Ovary (tissue), 10 donors: ENCODE measurements at places on chromosomes 7 and 10.

GRCh38 chr7:21367081-21367480 is 60.8 kb upstream of the SP4 start:
- H3K27me3 ChIP-seq, result no peaks in the 10 kb centered on the region
- no peaks in the 10 kb centered on the region for H3K36me3 ChIP-seq
- DNase-seq, result no peak
- H3K4me3 ChIP-seq, result no peak overlapping the region

GRCh38 chr7:105992905-105993304 is 29.8 kb downstream of the CDHR3 start:
- H3K36me3 ChIP-seq, result no peaks in the 10 kb centered on the region
- no peak overlapping the region for H3K27ac ChIP-seq
- H3K4me1 ChIP-seq, result peaks cover 3% of the 10 kb centered on the region
- H3K27me3 ChIP-seq, result no peaks in the 10 kb centered on the region

DNA sequence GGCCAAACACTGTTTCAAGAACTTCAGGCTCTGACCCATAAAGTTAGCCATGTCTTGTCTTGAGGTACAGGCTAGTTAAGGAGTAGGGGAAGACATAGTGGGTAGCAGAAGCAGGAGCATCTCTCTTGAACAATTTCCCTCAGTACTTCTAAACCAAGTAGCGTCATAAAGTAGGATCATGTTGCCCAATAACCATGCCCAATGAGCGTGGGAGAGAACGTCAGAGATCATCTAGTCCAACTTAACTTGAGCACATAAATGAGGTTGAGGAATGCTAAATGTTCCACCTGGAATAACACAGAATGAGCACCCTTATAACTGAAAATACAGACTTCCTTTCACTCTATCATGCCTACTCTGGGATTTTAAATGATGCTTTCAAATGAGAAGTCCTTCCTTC is 134.9 kb downstream of the AOAH start:
- no peaks in the 10 kb centered on the region for H3K4me1 ChIP-seq
- no peak overlapping the region for H3K27ac ChIP-seq
- no peak for DNase-seq
- no peaks in the 10 kb centered on the region for H3K27me3 ChIP-seq
- H3K36me3 ChIP-seq, result no peaks in the 10 kb centered on the region
- H3K4me3 ChIP-seq, result no peak overlapping the region

- H3K36me3 ChIP-seq, result no peaks in the 10 kb centered on the region
- no peak overlapping the region for H3K4me3 ChIP-seq
- H3K4me1 ChIP-seq, result no peaks in the 10 kb centered on the region
- H3K27me3 ChIP-seq, result no peaks in the 10 kb centered on the region
Measured at GRCh38 chr10:60335708-60336107, 54.0 kb downstream of the ANK3 start.

- H3K4me3 ChIP-seq, result no peak overlapping the region
- H3K36me3 ChIP-seq, result no peaks in the 10 kb centered on the region
- DNase-seq, result no peak
- no peak overlapping the region for H3K27ac ChIP-seq
- H3K4me1 ChIP-seq, result no peaks in the 10 kb centered on the region
Measured at GRCh38 chr10:77820349-77820748, 106.2 kb downstream of the DLG5 start.

DNA sequence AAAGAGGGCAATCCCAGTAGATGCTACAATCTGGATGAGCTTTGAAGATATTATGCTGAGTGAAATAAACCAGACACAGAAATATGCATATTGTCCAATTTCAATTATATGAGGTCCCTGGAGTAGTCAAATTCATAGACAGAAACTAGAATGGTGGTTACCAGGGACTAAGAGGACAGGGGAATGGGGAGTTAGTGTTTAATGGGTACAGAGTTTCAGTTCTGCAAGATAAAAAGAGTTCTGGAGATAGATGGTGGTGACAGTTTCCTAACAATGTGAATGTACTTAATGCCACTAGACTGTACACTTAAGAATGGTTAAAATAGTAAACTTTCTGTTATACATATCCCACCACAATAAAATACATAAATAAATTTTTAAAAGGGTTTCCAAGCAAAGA is 236.6 kb downstream of the ELMO1 start:
- H3K4me3 ChIP-seq, result no peak overlapping the region
- peaks cover 4% of the 10 kb centered on the region for H3K4me1 ChIP-seq
- no peak for DNase-seq
- H3K36me3 ChIP-seq, result no peaks in the 10 kb centered on the region

DNA sequence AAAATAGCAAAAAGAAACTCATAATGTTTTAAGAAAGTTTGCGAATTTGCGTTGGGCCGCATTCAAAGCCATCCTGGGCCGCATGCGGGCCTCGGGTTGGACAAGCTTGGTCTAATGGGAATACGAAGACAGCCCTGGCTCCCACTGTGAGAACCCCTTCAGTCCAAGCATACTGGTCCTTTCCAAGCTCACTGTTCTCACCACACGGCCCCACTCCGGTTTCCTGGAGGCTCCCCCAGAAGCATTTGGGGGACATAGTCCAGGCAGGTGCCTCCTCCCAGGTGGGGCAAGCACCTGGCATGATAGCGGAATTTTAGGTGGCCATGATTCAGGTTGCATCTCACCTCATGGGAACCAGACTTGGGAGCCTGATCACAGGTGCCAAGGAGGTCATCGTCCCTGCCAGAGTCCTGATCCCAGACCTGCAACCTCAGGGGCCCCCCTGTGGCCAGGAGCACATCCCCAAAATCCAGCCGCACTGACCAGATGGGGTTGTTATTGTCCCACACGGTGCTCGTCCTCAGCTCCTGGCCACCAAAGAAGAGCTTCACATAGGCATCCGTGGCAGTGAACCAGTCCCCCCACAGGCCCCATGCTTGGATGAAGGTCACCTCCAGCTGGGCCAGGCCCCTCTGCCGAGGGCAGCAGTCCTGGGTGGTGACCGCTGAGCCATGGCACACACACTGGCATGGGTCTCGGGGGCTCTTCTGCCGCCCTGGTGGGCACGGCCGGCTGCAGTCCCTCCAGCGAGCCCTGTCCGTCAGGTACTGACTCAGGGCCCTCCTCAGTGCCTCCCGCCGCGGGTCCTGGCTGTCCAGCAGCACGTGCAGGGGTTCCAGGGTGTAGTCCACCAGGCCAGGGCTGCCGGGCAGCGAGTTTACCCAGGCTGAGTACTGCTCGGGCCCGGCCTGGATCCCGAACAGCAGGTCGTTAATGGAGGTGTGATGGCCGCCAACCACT is 4.4 kb downstream of the PRF1 start:
- no peak overlapping the region for H3K27ac ChIP-seq
- H3K27me3 ChIP-seq, result no peaks in the 10 kb centered on the region
- DNase-seq, result no peak
- H3K4me3 ChIP-seq, result no peak overlapping the region
- H3K4me1 ChIP-seq, result no peaks in the 10 kb centered on the region

DNA sequence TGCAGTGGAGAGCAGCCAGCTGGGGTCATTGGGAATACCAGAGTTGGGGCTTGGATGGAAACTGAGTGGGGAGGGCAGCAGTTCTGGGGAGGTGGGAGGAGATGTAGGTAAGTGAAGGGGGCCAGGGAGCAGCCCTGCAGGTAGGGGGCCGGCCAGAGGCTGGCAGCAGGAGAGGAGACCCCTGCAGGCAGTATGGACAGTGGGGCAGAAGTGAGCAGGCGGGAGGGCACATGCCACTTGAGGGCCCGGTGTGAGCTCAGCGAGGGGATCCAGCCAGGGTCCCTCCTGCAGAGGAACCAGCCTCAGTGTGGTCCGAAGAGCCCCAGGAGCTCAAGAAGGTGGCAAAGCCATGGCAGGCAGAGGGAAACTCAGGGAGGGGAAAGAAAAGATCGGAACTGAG is 75.4 kb downstream of the WDR11 start:
- no peaks in the 10 kb centered on the region for H3K4me1 ChIP-seq
- H3K36me3 ChIP-seq, result no peaks in the 10 kb centered on the region
- H3K27ac ChIP-seq, result no peak overlapping the region
- DNase-seq, result no peak
- H3K27me3 ChIP-seq, result no peaks in the 10 kb centered on the region

DNA sequence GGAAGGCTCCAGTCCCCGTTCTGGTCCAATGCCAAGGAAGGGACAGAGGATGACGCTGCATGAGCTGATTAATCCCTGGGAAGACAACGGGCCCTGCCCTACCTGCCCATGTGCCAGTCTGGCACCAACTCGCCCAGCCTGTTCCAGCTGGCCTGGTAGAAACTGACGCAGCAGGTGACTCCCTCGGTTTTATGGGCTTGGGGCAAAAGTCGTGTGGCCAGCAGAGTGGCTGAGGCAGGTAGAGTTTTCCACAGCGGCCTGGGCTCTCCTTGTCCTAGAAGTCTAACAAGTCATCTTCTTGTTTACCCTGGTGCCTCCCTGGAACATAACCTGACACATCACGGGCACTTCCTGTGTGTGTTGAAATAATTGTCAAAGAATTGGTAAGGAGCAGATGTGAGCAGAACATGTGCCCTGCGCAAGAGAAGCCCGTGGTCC is 20.4 kb upstream of the LMTK2 start:
- H3K27me3 ChIP-seq, result no peaks in the 10 kb centered on the region
- DNase-seq, result no peak
- no peak overlapping the region for H3K27ac ChIP-seq
- no peak overlapping the region for H3K4me3 ChIP-seq
- no peaks in the 10 kb centered on the region for H3K36me3 ChIP-seq
- no peaks in the 10 kb centered on the region for H3K4me1 ChIP-seq

DNA sequence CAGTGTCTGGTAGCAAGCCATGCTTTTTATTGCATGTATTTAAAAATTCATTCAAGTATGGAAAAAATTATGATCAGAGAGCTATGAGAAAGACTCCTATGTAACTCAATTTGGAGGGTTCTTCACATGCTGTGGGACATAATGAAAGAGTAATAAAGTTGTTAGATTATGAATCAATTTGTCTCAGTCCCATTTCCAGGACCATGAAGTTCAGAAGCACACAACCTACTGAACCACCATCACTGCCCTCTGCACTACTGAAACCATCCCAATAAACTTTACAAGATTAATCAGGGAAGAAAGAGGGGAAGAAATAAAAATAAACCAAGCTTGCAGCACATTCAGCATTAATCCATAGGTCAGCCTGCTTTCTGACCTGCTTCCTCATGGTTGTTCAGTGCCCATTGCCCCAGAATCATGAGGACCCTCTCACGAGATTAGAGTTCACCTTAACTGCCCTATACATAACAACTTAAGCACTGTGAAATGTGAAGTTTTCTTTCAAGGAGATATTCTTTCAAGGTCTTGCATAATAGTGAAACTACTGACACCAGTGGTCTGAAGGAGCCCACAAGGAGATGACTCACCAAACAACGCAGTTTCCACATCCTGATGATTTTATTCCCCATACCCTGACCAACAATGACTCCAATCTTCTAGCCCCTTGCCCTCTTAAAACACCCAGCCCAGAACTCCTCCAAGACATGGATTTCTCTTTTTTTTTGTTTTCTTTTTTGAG is 171.5 kb upstream of the ADCY1 start:
- no peaks in the 10 kb centered on the region for H3K4me1 ChIP-seq
- no peak for DNase-seq
- H3K4me3 ChIP-seq, result no peak overlapping the region
- H3K27ac ChIP-seq, result no peak overlapping the region

DNA sequence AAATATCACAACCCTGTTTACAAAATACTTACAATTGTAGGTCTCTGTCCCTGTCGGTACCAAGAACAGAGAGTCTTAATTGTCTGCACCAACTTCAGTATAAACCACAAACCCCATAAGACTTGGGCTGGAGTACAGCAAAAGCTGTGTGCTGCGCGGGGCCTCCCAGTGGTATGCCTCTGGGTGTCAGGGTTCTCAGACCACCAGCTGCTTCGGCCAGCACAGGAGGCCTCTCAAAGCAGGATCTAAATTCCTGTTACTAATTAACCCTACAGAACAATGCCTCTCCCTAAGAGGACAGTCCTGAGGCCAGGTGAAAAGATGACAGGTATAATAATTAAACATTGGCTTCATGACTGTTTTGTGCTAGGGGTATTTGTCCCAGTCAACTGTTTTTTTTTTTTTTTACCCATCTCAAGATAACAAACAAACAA is 957 bp upstream of the SVIL start:
- H3K27me3 ChIP-seq, result no peaks in the 10 kb centered on the region
- no peak for DNase-seq
- no peaks in the 10 kb centered on the region for H3K36me3 ChIP-seq
- peak overlapping the region; percentile 79 for H3K27ac ChIP-seq
- peaks cover 21% of the 10 kb centered on the region for H3K4me1 ChIP-seq

GRCh38 chr10:84311576-84311975 is 16.8 kb upstream of the CCSER2 start:
- no peak for DNase-seq
- H3K27me3 ChIP-seq, result no peaks in the 10 kb centered on the region
- H3K4me1 ChIP-seq, result no peaks in the 10 kb centered on the region

DNA sequence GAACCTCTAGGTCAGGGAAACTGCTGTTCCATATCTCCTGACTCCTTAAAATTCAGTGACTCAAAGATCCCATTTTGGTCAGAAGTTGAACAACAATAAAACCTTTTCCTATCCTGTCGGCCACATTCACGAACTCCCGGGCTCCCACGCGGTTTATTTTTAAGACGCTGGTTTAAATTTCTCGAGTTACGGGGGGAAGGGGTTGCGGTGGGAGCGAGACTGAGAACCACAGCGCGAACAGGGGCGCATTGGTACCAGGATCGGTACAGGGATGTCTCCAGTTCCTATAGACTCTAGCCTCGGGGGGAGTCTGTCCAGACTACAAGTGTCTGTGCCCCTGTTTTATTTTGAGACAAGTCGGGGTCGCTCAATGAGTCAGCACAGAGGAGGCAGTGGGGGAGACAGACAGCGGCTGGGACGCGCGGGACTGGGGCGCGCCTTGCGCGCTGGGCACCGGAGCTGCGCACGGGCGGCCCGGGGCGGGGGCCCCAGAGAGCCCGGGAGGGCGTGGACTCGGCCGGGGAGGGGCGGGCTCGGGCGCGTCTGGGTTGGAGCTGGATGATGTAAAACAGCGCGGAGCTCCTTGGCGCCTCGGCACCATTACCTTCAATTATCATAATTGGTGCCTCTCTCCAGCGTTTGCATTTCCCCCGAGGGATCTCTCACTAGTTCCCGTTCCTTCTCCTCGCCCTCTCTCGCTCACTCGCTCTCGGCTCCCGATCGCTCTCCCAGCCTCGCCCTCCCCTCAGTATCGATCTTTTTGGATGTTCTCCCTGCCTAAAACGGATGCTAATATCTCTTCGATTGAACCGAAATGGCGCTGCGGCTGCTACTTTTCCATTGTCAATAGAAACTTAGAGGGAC is 8.7 kb upstream of the BAMBI start:
- peak overlapping the region; percentile 40 for H3K4me3 ChIP-seq
- no peaks in the 10 kb centered on the region for H3K36me3 ChIP-seq
- H3K4me1 ChIP-seq, result peaks cover 1% of the 10 kb centered on the region
- no peaks in the 10 kb centered on the region for H3K27me3 ChIP-seq
- H3K27ac ChIP-seq, result no peak overlapping the region
- DNase-seq, result peak; percentile 70

DNA sequence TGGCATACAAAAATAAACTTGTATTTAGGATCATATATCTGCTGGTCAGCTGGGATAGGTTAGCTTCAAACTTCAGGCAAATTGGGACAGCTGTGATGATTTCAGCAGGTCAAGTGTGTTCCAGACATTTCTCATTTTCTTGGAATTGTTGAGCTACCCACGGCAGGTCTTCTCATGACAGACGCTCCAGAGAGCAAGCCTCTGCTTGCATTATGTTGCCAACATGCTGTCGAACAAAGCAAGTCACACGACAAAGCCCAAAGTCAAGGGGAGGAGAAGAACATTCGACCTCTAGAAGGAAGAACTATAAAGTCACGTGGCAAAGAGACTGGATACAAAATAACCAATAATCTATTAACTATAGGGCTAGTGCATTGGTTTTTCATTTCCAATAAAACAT is 103.5 kb downstream of the RAB18 start:
- H3K36me3 ChIP-seq, result no peaks in the 10 kb centered on the region
- H3K4me1 ChIP-seq, result peaks cover 4% of the 10 kb centered on the region
- no peaks in the 10 kb centered on the region for H3K27me3 ChIP-seq
- DNase-seq, result no peak
- no peak overlapping the region for H3K27ac ChIP-seq
